ENCODE measurements at places on chromosomes 5 and 9.

GRCh38 chr5:156541582-156541981 is 214.6 kb downstream of the SGCD start:
- no peak for DNase-seq

DNA sequence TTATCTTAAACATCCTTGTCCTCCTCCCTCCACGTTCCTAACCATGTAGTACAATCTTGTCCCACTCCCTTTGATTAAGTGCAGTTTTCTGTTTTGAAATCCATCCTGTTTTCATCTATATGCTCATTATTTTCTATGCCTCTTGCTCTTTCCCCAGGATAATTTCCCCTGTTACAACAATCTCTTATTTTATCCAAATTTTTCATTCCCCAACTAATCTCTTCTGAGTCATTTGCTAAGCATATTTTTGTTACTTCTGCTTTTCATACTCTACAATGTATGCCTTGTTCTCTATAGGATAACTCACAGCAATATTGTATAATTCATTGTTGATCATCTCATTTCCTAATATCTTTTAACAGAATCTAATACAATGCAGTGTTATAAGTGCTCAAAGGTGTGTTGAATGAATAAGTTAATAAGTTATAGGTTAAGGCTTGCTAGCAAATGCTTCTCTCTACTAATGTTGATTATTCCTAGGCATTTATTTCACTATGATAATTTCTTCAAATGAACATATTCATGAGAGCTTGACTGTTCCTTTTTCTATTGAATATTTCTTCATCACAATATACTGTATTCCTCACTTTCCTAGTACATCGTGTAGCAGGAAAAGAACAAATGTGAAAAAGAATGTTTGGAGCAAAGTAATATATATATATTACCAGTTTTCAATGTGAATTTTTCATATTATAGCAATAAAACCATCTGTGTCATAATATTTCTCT is 1.5 kb downstream of the OMD start:
- no peak for DNase-seq

- DNase-seq = no peak
Measured at GRCh38 chr9:70564468-70565335, 150.2 kb upstream of the KLF9 start.

DNA sequence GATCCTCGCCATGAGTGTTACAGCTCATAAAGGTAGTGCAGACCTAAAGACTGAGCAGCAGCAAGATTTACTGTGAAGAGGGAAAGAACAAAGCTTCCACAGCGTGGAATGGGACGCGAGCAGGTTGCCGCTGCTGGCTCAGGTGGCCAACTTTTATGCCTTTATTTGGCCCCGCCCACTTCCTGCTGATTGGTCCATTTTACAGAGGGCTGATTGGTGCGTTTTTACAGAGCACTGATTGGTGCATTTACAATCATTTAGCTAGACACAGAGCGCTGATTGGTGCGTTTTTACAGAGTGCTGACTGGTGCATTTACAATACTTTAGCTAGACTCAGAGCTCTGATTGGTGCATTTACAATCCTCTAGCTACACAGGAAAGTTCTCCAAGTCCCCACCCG is 13.9 kb downstream of the PLK2 start:
- peak; percentile 5 for DNase-seq

DNA sequence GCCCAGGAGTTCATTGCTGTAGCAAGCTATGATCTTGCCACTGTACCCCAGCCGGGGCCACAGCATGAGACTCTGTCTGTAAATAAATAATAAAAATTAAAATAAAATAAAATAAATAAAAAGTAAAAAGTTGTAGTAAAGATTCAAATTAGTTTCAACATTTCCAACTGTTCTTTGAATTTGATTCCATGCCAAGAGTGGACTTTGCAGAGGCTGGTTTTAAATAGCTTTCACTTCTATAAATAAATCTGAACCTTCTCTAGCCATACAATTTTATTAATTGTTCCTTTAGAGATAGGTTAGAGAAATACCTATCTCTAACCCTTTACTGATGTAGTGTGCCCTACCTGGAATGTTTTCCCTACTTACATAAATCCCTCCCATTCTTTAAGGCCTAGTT is 129.7 kb upstream of the SLIT3 start:
- no peak for DNase-seq

- DNase-seq = peak; percentile 93
Measured at GRCh38 chr5:179801304-179802206, 5.1 kb downstream of the MGAT4B start.

- DNase-seq = no peak
Measured at GRCh38 chr5:5586721-5587120, 164.2 kb downstream of the ICE1 start.

DNA sequence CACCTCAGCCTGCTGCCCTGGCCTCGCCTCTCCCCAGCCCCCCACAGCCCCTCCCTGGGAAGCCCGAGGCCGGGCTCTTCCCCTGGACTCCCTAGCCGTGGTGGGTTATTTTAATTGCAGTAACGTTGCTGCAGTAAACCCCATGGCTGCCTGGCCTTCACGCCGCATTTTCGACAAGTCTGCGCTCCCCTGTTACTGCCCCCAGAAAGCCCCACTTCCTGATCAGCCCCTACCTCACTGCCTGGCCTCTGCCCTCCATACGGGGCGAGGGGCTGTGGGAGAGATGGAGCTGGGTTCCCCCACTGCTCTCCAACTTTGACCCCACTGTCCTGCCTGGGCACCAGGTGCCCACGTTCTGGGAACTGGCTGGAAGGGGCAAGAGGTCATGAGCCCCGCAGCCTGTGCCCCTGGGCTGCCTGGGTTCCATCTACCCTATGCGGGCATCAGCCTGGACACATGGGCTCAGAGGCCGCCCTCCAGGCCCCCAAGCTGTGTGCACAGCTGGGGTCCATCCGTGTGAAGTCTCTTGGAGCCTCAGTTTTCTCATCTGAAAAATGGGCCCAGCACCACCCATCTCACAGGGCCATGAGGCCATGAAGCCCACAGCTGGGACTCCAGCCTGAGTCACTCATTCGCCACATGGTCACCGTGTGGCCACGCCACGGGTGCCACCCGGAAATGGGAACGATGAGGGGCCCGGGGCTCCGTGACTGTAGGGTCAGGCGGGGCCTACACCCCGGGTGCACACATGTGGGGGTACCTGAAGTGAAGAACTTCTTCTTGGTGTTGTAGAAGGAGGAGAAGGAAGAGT is 11.5 kb downstream of the EGFL7 start:
- DNase-seq = no peak

DNA sequence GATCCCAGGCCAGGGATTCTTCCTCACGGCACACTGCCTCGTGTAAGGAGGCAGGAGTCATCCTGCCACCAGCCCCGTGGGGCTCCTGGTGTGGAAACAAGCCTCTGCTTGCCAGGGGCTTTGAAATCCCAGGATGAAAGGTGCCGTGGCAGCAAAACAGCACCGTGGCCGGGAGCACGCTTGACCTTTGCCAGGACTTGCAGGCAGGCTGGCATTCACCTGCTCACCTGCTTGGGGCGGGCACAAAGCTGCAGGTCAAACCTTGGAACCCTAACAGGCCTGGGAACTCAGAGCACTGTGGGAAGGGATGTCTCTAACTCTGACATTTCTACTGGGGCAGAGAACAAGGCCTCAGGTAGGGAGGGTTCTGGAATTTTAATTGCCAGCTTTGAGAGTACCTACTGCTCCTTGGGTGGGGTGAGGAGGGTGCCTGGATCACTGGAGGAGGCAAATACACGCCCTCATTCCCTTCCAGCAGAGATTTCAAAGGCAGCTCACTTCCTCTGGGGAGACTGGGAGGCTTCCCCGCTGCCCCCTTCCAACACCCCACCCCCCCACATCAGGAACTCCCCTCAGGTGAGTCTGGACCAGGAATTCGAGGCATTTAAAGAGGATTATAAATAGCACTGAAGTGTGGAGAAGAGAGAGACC is 45.6 kb upstream of the STXBP1 start:
- DNase-seq = no peak

- no peak for DNase-seq
Measured at GRCh38 chr5:67201897-67202549, 5.4 kb upstream of the CD180 start.

All from activated CD4-positive, alpha-beta T cell treated with anti-CD3 and anti-CD28 coated beads for 36 hours (primary cell).